ENCODE measurements at places on chromosomes 3 and 15. TPM values are rescaled to one million over a fixed set of nuclear protein-coding genes. Genes with fewer than 3 reads are reported as not detected.

DNAJB8 gene
- not detected for total RNA-seq

STARD5 gene
- 7.2 TPM for total RNA-seq

MBNL1 gene
- 446 TPM for total RNA-seq

FAM81A gene
- 2.2 TPM for total RNA-seq

SCAANT1 gene
- not detected for total RNA-seq

GP9 gene
- not detected for total RNA-seq

GRCh38 chr3:40546816-40547215 lies 22.1 kb downstream of the ZNF621 start:
- H3K36me3 ChIP-seq = no peaks in the 10 kb centered on the region
- no peak overlapping the region for H3K27ac ChIP-seq
- H3K4me1 ChIP-seq = peaks cover 1% of the 10 kb centered on the region
- H3K4me3 ChIP-seq = no peak overlapping the region
- no peaks in the 10 kb centered on the region for H3K27me3 ChIP-seq

DNA sequence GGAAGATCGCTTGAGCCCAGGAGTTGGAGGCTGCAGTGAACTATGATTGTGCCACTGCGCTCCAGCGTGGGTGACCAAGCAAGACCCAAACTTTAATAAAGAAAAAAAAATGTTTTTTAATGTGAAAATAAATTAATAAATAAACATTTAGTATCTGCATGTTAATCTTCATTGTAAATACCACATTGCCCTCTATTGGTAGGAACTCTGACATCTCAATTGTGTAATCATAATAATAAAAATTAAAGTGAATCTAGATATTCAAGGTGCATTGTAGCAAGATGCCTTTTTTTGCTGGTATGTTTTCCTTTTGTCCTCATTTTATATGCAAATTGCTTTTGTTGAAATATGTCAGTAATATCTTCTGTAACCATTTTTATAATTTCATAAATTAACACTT lies 95.0 kb upstream of the LIMD1 start:
- no peak overlapping the region for H3K4me3 ChIP-seq
- H3K27ac ChIP-seq = no peak overlapping the region
- H3K4me1 ChIP-seq = peaks cover 17% of the 10 kb centered on the region
- no peak for DNase-seq
- no peaks in the 10 kb centered on the region for H3K27me3 ChIP-seq
- peaks cover 15% of the 10 kb centered on the region for H3K36me3 ChIP-seq

- DNase-seq = no peak
- H3K27ac ChIP-seq = no peak overlapping the region
- H3K4me3 ChIP-seq = no peak overlapping the region
Observed at GRCh38 chr15:93467337-93467736, 378.3 kb upstream of the RGMA start.
